Fibroblast of skin of left quadriceps (primary cell): ENCODE measurements at places on chromosomes 2 and 18.

- peak; percentile 15 for DNase-seq
Measured at GRCh38 chr2:194103941-194104659, 1552.9 kb upstream of the SLC39A10 start.

DNA sequence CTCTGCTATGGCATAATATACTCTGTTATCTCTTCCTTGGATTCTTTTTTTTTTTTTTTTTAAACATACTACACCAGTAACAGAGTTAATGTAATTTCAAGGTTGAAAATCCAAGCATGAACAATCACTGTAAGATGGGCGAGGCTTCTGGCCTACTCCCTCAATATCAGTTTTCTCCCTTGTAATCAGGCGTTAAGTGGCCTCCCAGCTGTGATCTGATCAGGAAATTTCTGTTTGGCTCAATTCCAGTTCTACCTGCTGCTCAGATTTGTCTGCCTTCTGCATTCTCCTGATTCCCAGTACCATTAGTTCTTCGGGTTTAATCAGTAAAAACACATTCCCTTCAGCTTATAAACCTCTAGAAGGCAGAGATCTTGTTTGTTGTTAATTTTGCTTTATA lies 18.6 kb downstream of the PRKD3 start:
- no peak for DNase-seq

DNA sequence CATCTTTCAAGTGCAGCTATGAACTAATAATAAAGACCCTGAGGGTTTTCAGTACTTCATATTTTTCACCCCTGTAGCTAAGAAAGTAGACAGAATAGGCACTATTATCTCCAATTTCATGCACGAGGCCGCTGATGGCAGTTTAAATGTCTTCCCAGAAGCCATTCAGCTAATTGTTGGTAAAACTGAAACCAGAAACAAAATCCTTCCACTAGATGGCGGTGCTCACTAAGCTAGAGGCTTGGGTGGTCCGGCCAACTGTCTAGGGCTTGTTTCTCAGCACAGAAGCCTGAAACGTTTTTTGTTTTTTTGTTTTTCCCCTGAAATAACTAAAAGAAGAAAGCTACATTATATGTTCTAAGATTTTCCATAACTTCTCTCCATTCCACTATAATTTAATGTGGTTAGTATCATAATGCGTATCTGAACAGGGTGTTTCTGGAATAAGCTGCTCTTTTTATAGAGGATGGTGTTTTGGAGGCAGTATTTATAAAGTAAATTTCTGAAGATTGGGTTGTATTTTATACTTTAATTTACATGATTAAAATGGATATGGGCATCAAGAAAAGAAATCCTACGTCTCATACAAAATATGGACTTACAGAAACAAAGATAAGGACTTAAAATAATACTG lies 159.4 kb downstream of the PIK3C3 start:
- DNase-seq = peak; percentile 76

GRCh38 chr2:44939106-44940048 lies 2.1 kb upstream of the SIX3 start:
- no peak for DNase-seq

- no peak for DNase-seq
Measured at GRCh38 chr2:30701782-30702181, 105.5 kb downstream of the CAPN13 start.

DNA sequence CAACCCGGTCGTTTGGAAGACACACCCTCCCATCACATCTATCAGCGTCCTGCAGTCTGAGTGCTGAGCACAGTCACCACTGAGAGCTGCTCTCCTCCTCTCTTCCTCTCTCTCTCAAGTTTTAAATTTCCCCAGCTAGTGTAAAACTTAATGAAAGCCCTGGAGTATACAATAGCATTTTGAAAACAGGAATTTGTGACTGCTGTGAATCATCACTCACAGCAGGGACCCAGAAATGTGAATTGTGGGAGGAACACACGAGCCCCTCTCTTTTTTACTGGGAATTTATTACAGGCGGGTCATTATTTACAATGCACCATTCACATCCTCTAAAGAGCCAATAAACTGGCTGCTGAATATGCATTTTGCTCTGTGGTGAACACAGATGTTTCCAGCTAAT lies 185.0 kb upstream of the SMIM21 start:
- peak; percentile 5 for DNase-seq

DNA sequence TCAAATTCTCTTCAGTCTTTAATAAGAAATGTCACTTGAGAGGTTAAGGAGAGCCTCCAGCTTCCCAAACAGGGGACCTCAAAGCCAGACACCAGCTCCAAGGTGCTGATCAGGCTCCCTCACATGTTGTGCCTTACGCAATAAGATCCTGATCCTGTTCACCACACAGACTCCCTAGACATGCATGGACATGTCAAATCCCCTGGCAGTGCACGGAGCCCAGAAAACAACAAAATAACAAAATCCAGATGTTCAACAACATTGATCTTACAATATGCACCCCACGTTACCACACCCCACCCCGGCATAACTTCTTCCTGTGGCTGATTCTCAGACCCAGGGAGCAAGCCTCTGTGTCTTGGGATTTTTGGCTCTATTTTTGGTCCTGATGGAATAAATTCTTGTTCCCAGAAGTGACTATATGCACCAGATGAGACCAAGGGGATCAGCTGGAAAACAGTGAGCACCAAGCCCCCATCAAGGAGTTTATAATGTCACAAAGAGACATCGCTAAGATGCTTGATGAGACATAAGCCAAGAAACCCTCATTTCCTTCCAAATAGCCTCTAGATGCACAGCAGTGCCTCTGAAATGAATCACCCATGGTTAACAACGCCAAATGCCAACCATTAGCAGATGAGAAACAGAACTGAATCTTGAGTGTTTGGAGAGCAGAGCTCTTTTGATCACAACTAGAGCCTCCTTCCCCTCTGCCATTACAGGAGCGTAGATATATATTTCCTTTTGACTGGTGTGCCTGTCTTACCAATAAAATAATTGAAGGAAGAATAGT lies 198.2 kb downstream of the PRKCE start:
- DNase-seq = peak; percentile 72

DNA sequence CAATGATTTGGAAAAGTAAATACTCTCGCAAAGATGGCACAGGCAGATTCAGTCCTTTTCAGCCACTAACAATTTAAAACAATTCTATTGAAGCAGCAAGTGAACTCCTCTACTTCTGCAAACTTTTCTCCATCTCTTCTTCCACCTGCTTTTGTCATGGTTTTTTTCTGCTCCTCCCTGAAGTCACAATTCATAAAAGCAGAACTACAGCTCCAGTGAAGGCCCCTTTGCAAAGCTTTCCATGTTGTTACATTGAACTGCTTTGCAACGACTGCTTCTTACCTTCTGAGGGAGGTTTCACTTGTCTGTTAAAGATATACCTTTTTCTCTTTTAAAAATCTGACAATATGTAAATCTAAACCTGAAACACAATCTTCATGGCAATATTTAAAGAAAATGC lies 3.7 kb upstream of the SERTAD2 start:
- DNase-seq = no peak

DNA sequence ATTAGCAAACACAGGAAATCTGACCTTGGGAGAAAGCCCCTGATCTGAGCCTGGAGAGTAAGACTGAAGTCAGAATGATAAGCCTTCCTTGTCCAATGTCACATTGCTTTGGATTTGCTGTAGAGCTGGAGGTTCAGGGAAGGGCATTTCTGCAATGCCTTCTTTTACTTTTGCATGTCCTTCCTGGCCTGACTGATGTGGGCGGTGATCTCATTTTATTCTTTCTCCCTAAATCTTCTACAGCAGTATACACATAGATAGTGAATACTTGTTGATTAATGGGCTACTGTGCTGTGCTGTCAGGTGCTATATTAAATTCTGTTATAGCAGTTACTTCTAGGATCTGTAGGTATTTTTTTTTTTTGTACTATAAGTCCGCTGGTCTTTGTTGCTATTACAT lies 62.6 kb downstream of the PLCL1 start:
- no peak for DNase-seq

DNA sequence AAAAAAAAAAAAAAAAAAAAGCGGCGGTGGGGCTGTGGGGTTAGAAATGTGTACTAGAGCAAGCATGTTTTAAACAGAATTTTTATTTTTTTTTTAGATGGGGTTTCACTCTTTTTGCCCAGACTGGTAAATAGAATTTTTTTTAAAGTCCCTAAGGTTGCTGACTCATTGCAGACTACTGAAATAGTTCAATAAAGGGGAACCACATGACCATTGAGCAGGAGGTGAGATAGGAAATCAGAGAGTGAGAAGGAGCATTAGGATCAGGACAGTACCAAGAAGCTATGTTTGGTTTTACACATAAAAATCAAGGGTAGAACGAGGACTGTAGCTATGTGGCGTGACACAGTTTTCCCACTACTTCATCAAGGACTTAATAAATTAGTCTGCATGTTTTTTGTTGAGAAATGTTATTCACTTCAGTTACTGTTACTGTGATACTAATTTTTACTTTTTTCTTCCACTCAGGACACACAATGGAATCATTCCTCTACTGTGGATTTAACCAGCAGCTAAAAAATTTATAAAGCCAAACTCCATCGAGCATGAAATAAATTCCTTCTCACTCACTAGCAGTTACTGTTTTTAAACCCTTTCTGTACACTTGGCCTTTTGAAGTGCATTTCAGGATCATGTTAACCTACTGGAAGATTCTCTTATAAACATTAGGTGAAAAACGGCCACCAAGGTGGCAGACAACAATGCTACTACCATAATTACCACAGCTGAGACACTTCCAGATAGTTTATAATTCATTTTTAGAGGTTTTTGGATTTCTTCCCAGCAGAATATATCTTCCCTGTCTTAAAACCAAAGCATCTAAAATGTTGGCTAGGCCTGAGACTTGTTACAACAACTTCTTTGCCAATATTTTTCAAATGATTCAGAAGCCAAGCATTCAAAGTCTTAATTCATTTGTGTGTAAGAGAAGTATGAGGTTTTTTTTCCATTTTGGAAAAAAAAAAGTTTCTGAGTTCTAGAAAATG lies 33.2 kb downstream of the LAMA1 start:
- DNase-seq = peak; percentile 80

DNA sequence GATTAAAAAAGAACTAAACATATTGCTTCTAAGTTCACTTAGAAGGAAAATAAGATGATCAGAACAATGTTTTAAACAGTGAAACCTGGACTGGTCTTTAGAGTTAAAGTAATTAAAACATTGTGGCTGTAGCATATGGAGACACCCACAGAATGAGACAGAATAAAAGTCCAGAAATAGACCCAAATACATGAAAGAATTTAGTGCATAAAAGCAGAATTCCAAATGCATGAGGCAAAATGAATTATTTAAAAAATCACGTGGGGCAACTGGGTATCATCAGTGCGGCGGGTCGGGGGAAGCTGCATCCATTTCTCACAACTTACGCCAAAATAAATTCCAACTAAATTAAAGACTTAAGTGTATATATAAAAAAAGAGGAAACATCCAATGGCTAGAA lies 12.1 kb downstream of the RNF149 start:
- DNase-seq = peak; percentile 49

DNA sequence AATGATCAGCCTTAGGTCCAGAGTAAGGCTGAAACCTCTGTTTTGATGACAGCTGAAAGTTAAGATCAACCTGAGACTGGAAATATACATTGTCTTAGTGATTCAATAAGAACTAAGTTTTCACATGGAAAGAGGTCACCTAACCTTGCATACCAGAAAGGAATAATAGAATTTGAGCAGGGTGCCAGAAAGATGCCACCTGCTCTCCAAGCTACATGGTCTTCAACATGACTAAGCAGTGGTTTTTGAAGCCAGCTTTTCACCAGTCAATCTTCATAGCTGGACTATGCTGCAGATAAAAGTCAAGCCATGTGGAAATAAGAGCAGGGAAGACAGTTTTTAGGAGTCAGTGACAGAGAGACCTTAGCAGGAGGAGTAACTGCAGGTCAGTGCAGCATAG lies 589.4 kb upstream of the SYT4 start:
- DNase-seq = no peak

GRCh38 chr2:70647873-70648481 lies 94.4 kb upstream of the TGFA start:
- peak; percentile 13 for DNase-seq

DNA sequence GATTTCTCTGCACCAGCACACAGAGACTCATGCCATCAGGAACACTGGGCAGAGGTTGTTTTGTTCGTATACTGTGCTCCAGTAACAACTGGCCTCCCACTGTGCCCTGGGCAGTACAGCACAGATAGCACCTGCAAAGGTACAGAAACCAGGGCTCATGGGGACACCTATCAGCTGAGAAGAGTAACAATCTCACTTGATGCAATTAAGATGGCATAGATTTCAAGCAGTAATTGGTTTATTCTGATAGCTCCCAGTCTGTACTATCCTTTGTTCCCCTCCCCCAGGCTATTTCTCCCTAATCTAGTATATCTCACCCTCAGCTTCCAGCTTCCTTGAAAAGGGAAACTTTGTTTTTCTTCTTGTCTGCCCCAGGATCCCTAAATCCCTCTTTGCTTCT lies 343.9 kb upstream of the MMADHC start:
- DNase-seq = no peak

GRCh38 chr2:240957656-240958365 lies 40.6 kb upstream of the SNED1 start:
- no peak for DNase-seq

DNA sequence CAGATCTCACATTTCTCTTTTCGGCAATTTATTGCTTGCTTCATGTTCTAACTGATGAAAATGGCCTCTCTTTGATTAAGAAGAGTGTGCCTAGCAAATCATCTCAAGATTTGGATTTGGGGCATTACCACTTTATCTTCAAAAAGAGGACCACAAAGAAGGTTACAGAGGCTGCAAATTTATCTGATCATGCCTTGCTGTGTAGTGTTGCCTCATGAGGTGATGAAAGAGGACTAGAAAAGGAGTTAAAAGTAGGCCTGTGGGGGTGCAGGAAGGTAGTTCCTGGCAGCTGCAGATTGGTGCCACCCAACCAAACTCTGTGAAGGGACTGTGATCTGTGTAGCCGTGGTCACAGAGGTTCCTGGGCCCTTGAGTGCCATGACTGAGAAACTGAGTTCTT lies 69.2 kb downstream of the PRELID3A start:
- DNase-seq = no peak

DNA sequence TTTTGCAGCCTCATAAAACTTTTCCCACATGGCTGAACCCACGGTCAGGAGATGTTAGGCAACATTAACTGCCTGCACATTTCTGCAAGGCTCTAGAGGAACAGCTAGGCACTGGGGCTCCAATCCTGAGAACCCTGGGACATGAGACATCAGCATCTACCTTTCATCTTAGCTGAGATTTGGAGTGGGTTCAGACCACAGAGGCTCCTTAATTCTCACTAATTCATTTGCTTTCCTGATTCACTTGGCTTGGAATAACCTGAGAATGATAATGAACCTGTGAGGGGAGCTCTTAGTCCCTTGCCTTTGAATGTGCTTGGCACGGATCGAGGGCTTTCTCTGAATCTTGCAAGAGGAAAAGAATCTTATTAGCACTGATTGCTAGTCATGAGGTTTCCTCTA lies 266.2 kb downstream of the FIGN start:
- DNase-seq = peak; percentile 9

GRCh38 chr2:643761-644160 lies 33.4 kb downstream of the TMEM18 start:
- DNase-seq = no peak

- peak; percentile 67 for DNase-seq
Measured at GRCh38 chr2:181891258-181891965, at the start of gene ITPRID2. TSS of gene ITPRID2 (plus strand) at chr2:181891730. CDS start at chr2:181892067, 337 bp downstream.

GRCh38 chr2:204019572-204020501 lies 83.3 kb downstream of the ICOS start:
- no peak for DNase-seq

- no peak for DNase-seq
Measured at GRCh38 chr2:54773838-54774237, 50.4 kb downstream of the EML6 start.

GRCh38 chr2:69952336-69953115 lies 8.9 kb downstream of the ASPRV1 start:
- DNase-seq = no peak
